ENCODE measurements at places on chromosomes 4 and X. TPM values are rescaled to one million over a fixed set of nuclear protein-coding genes. Genes with fewer than 3 reads are reported as not detected.

GRCh38 chr4:16655111-16655510 is 243.3 kb downstream of the LDB2 start:
- DNase-seq: no peak

Gene GPR119
- not detected for total RNA-seq

GRCh38 chr4:65880594-65880993 is 210.3 kb upstream of the EPHA5 start:
- DNase-seq: no peak

GRCh38 chr4:66687459-66687858 is 857.8 kb downstream of the CENPC start:
- DNase-seq: no peak

DNA sequence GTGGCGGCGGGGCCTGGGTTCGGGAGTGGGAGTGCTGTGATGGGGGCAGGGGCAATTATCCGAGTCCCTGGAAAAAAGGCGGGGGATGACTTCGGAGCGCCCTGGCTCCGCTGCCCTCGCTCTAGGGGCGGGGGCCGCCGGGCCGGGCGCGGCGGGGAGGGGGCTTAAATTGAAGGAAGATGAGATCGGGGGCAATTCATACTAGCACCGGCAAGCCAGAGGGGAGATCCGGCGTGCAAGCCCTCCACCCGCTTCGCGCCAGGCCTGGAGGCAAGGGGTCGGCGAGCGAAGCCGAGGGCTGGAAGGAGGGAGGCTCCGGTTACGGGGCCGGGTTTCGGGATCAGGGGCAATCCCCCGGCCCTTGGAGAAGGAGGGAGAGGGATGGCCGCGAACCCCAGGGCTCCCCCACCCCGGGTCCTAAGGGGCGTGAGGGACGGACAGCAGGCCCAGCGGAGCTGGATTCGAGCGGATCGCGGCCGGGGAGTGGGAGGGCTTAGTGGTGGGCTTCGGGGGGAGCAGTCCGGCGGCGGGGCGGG is 1.2 kb downstream of the BCORL1 start:
- no peak for DNase-seq

GRCh38 chr4:181966104-181966551 is 277.1 kb upstream of the TENM3 start:
- DNase-seq: no peak

Gene PRIMPOL
- 14.0 TPM for total RNA-seq

DNA sequence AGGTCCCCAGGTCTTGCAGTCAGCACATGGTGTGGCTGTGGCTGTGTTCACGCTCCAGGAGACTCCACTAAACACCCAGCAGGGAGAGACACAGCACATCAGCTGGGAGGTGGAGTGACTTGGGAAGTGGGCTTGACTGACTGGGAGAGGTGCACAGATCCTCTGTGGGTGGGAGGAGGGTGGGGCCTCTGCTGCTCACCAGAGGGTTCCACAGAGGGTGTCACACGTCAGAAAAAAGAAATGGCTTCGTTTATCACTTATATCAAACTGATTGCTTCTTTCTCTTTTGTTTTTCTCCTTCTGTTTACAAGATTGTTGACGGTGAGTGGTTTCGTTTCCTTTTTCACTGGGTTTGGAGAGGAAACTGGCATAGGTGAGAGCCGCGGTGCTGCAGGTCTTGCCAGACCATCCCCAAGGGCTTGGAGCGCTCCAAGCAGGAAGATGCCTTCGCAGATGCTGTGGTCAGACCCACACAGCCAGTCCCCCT is 24.8 kb upstream of the FAM193A start:
- DNase-seq: no peak

- no peak for DNase-seq
Measured at GRCh38 chr4:185399466-185399865, 2.8 kb downstream of the ANKRD37 start.

DNA sequence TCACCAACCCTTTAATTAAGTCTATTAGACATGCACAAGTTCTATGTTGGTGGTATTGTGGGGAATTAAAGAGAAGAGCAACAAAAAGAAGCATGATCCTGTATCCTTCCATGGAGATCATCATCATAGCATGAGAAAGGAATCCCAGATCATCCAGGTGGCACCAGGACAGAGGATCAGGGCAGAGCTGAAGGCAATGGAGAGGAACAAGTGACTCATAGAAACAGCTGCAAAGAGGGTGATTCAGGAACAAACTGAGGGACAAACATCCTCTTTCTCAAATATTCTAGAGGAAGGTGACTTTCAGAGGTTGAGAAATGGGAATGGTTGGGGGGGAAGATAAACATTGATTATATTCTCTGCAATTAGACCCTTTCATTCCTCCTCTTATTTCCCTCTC is 105.5 kb upstream of the OTUD4 start:
- DNase-seq: no peak

GRCh38 chr4:79164907-79165610 is 160.8 kb downstream of the NAA11 start:
- no peak for DNase-seq

DNA sequence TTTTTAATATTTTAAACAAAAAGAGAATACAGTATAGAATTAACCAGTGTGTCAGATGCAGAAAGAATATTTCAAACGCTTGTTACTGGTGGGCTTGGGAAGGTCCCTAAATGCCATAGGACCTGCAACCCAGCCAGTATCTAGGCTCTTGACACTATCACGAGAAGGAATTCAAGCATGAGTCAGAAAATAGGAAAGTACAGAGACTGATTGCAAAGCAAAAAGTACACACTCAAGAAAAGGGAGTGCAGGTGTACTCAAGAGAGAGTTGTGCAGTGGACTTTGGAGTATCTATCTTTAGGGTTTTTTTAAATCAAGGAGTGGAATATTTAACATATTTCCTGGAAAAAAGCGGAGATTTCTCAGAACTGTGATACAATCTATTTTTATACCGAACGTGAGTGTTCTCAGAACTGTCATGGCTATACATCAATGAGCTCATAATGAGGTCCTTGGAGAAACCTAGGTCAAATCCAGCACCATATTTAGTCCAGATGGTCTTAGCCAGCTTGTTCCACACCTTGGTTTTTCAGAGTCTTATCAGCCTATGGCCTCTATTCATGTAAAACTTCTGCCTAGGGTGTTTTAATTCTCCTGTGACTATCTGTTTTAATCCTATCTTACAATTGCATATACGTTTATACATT is 291.8 kb upstream of the FAT4 start:
- DNase-seq: no peak

DNA sequence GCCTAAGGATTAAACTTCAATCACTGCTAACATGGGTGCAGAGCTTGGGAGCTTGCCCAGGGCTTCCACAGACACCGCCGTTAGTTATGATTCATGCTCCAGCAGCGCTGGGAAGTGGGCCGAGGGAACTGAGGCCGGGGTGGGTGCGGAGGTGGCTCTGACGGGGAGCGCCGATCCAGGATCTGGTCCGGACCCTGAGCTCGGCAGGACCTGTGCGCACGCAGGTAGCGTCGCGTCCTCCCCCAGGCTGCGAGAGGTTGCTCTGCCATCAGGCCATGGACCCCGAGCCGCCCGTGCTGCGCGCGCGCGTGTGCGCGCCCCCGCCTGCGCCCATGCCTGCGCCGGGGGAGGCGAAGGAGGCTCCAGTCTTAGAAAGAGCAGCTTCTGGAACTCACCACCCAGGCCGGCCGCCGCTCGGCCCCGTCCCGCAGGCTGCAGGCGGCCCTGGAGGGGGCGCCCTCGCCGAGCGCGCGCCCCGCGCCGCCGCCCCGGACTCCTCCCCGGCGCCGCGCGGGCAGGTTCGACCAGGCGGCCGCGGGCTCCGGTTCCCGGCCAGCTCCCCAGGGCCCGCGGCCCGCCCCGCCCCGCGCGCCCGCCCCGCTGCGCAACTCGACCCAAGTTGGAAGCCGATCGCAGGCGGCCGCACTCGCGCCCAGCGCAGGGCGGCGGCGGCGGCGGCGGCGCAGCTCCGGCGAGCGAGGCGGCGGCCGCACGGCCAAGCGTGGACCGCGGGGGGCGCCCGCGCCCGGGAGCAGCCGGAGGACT is 732 bp upstream of the ADRA2C start:
- no peak for DNase-seq

- no peak for DNase-seq
Measured at GRCh38 chr4:112550728-112551127, 34.7 kb upstream of the NEUROG2 start.

DNA sequence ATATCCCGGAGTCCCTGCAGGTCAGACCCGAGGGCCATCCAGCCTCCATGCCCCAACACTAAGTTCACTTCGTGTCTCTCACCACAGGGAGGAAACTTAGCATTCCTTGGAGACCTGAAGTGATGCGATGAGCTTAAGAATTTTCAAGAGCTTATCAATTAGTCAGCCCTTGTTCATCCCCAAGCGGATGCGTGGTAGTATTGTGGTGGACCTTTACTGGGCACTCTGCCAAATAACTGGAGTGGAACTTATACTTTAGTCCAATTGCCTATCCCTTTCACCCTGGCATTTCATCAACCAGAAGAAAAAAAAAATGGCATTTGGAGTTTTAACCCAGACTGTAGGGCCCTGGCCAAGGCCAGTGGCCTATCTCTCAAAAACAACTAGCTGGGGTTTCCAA is 137.1 kb downstream of the RELL1 start:
- DNase-seq: no peak

Gene ATP8A1
- 10.8 TPM for total RNA-seq

DNA sequence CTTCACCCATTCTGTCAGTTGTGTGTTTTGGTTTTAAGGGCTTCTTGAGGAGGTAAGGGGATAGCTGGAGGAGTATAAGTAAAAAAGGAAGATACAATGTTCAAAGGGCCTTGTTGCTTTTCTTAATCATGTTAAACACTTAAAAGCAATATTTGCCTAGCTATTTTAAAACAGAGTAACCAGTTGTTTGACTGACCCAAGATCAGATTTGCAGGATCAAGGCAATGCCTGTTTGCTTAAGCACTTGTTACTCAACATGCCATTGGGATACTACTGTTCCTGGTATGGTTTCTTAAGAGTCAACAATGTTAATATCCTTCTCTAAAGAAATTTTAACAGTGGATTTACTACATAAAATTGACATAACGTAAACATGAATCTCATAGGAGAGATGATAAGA is 2.6 kb downstream of the DCLK2 start:
- no peak for DNase-seq

GRCh38 chr4:157265281-157265680 is 44.8 kb downstream of the GRIA2 start:
- DNase-seq: no peak

DNA sequence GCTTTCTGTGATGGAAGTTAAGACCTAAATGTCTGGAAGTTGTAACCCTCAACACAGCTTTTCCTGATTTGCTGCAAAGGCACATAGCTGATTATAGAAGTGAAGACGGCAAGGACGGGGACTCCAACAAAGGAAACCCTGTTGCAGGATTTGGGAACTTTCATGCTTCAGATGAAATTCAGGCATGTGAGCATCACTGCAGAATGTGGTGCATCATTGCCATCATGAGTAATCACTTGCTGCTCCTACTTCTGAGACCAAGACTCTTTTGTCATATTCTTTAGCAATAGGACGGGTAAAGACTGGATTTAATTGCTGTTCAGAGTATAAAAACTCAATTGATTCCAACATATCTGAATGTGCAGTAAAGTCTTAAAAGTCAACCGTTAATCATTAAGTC is 35.8 kb downstream of the YIPF6 start:
- DNase-seq: no peak

Measured in vagina (tissue), 2 donors.